ENCODE measurements at places on chromosomes 11 and 22.

GRCh38 chr11:45141631-45142030, 4.8 kb upstream of the PRDM11 start:
- no peak for DNase-seq

DNA sequence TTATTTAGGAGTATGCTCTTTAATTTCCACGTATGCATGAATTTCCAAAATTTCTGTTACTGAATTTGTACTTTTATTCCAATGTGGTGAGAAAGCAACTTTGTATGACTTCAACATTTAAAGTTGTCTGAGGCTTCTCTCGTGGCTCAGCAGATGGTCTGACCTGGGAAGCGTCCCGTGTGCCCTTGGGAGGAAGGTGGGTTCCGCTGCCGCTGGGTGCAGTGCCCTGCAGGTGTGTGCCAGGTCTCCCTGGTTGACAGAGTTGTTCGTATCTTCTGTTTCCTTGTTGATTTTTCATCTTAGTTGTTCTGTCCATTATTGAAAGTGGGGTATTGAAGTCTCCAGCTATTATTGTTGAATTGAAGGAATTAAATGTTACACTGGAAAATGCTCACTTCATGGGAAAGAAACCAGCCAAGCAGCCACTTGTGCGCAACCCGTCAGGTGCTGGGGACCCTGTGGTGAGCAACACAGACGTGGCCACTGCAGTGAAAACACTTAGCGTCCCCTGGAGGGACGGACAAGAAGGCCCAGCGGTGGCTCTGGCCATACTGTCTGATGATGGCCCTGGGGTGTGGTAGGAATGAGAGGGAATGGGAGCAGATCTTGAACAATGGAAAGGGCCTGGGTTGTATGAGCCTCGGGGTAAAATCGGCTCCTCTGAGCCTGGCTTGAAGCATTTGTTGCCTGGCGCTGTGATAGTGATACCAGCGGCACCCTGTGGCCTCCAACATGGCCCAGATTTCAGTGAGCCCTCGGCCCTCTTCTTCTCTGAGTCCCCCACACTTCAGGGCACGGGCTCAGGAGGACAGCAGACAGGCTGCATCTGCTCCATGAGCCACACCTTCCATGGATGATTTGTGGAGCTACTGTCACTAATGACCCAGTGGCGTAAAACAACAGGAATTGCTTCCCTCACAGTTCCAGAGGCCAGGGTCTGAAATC, 31.5 kb upstream of the KRTAP5-7 start:
- DNase-seq = no peak

DNA sequence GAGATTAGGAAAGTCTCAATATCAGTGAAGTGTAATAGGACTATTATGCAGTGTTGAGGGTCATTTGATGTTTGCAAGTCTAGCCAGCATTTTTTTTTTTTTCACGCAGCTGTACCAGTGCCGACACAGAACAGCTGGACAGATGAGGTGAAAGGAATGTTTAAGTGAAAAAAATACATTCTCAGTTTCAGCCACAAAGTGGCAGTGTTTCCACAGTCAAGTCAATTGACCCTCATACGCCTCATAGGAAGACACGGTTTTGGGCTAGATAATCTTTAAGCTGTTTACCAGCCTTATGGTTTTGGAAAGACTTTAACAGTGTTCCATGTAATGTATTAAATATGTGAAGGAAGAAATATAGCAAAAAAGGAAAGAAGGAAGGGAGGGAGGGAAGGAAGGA, 349.9 kb upstream of the ANO3 start:
- peak; percentile 51 for DNase-seq

- DNase-seq = no peak
Observed at GRCh38 chr22:23100124-23100801, 29.9 kb downstream of the GNAZ start.

- no peak for DNase-seq
Observed at GRCh38 chr11:2128511-2129307, 10.5 kb downstream of the IGF2 start.

GRCh38 chr22:36913427-36914389, at the start of gene CSF2RB:
Gene CSF2RB (plus strand): TSS chr22:36913628. CDS start chr22:36922208, 8,580 bp downstream.
- no peak for DNase-seq

GRCh38 chr22:20619045-20619892, 111.9 kb downstream of the MED15 start:
- DNase-seq = no peak

- peak; percentile 87 for DNase-seq
Observed at GRCh38 chr11:17277024-17277584, 565 bp downstream of the NUCB2 start.

DNA sequence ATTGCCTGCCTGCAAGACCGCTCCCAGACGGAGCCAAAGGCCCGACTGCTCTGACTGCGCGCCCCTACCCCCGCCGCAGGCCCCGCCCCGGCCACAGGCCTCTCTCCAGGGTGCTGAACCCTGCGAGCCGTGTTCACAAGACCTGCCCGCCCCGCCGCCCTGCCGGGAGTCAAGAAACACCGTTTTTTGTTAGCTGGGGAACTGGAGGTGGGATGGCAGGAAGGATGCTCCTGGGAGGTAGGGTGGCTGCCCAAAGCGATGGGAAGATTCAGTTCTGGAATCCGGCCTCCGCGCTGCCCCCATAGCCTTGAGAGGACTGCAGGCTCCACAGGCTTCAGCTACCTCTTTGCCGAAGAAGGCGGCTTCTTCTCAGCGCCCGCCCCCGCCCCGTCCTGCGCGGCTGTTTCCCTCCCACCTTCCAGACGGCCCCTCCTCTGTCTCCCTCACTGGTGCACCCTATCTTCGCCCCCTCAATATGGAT, 2.7 kb upstream of the PDE2A start:
- DNase-seq = no peak

- no peak for DNase-seq
Observed at GRCh38 chr11:73866095-73866579, 10.5 kb downstream of the COA4 start.

DNA sequence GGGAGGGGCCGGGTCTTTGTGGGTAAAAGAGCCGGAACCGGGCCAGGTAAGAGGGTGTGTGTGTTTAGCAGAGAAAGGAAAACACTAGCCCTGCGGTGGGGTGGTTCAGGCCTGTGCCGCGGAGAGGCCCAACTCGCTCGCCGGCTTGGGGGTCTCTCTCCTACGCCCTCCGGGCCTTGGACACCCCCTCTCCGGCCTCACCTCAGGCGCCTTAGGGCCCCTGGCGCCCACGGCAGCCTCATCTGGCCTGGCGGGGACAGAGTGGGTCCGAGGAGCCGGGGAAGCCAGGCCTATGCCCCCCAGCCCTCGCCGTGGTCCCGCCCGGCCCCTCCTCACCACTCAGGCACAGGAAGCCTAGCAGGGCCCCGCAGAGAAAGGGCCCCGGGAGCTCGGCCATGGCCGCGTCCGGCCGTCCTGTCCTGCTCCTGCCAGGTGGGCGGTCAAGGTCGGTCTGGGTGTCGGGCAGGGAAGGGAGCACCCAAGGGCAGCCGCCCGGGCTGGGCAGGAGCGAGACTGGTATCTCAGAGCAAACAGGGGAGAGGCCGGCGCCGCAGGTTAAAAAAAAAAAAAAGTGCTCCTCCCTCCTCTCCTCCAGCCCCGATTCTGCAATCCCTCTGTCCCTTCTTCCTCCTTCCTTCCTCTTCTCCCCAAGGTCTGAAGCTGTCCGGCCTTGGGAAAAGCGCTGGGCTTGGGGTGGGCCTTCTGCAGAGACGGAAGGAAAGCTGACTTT, at the start of gene VSIG2:
TSS of gene VSIG2 (minus strand) at position 515 of the 730 bp plus-strand sequence. CDS start at position 397, 118 bp downstream.
- no peak for DNase-seq

- no peak for DNase-seq
Observed at GRCh38 chr22:17921871-17922821, 102.2 kb downstream of the MICAL3 start.

DNA sequence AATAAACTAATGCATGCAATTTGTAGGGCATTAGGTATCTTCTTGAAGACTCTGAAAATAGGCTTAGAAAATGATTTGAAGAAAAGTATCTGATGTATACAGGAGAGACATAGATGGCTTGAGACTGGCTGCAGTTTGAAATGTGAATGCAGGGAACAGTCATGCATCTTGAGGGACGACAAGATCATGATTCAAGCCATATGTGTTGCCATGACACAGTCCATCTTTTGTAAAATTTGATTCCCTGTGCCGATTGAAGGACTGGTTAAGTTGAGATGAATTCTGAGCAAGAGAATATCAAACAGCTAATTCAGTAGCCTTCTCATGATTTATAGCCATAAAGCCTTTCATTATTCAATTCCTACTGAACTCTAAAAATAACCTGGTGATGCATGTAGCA, 231.6 kb downstream of the CASP12 start:
- DNase-seq = no peak

All from NCI-H526 treated with DMSO at 0.1 percent for 48 hours (cell line).